ENCODE measurements at places on chromosomes 6 and 20.
A peak's percentile ranks its signal among the peaks of the same experiment; 100 is the strongest.

- DNase-seq: peak; percentile 13
These were observed 51.9 kb upstream of the XRN2 start for GRCh38 chr20:21251278-21251677.

DNA sequence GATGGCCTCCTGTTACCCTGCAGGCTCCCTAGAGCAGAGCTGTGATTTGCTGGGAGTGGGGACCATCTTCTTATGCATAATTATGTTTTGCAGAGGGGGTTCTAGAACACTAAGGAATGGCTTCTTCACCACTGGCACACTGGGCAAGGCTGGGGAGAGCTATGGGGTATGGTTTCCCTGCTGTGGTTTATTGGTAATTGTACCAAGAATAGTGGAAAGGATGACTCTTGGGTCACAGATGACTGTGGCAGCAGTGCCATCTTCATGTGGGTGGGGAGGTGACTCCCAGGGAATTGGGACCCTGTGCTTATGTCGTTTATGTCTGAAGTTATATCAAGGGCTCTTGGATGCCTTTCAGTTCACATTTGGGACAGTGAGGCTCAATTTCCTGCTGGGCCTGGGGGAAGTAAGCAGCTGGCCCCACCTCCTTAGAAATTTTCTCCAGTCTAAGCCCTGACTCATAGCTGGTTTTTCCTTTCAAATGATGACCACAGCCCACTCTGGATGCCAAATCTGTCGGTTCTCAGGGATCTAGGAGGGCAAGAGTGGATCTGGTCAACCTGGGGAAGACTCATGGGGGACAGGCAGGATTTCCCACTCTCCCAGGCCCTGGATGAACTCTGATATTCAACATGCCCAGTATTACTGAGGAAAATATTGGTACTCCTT is 230.8 kb downstream of the LRFN2 start:
- no peak for DNase-seq

GRCh38 chr6:66717801-66718200 is 1010.8 kb upstream of the EYS start:
- no peak for DNase-seq

GRCh38 chr20:57509665-57510237 is 15.2 kb downstream of the CTCFL start:
- no peak for DNase-seq

- no peak for DNase-seq
These were observed 10.8 kb upstream of the TBCC start for GRCh38 chr6:42756722-42757121.

All from NCI-H2171 treated with DMSO at 0.1 percent for 48 hours (cell line).